Fibroblast of upper back skin (primary cell): ENCODE measurements at places on chromosomes 5 and 9.

DNA sequence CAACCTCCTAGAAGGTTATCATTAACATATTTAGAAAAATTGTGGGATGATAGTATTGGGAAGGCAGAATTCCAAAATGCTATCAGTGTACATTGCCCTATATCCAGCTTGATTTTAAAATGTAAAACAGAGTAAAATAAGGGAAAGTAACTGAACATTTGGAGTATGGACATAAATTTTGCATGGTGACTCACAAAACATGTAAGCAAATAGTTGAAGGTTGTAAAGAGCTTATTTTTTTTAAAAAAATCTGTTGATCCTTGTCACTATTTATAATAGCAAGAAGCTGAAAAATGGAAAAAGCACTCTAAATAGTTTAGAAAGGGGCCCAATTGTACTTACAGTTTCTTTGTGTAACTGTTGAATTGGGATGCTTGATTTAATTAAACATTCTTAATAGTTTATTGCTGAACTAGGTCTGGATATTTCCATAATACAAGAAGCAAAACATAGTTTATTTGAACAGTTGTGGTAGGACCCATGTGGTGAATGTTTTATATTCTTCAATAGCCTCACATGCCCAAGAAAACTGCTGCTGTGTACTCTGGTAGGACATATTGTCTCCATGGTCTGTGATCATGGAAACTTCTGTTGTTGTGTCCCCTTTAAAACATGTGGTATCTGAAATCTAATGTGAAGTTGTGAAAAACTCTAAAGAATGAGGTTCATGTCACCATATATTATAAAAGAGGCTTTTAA lies 82.4 kb downstream of the NNT start:
- no peak for DNase-seq

GRCh38 chr5:146751054-146751453 lies 127.5 kb downstream of the PPP2R2B start:
- DNase-seq: peak; percentile 13

DNA sequence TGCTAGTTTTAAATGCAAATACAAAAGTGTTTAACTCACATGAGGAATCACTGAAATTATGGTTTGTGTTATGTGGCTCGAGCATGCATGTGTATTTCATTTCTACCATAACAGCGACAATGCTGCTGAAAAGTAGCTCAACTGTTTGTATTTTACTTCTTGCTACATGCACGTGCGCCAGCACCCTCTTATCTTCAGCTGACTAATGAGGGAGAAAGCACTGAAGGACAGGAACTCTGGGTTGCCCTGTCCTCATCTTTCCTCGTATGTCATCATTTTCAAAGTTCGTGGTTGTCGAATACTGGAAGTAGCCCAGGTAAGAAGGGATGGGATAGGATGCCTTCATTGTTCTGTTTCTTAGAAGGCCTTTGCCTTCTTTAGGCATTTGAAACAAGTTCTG lies 120.3 kb downstream of the SYK start:
- no peak for DNase-seq

- DNase-seq: no peak
These were observed 33.9 kb upstream of the KCNN2 start for GRCh38 chr5:114327987-114328386.

- DNase-seq: no peak
These were observed 47.1 kb downstream of the C9orf57 start for GRCh38 chr9:72013292-72013760.

- peak; percentile 56 for DNase-seq
These were observed 69.8 kb downstream of the GALNT10 start for GRCh38 chr5:154260224-154260927.

DNA sequence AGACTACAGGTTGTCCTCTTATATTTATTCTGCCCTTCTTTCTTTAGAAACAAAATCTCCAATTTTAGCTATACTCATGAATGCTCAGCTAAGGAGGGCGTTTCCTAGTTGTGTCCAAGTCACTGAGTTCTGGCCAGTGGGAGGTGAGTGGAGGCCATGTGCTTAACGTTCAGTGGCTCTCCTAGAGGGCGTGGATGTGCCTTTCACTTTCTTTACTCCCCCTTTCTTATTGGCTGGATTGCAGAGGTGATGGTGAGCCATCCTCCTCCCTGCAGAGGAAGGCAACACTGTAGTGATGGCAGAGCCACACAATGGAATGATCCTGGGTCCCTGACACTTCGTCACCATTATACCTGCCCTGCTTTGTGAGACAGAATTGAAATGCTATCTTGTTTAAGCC lies 54.6 kb downstream of the ALG2 start:
- no peak for DNase-seq

- no peak for DNase-seq
These were observed 103.1 kb downstream of the EPB41L4A start for GRCh38 chr5:112316006-112316405.

GRCh38 chr9:117535434-117535833 lies 120.6 kb upstream of the ASTN2 start:
- DNase-seq: no peak

GRCh38 chr9:123933440-123934212 lies 3.7 kb upstream of the DENND1A start:
- peak; percentile 25 for DNase-seq

DNA sequence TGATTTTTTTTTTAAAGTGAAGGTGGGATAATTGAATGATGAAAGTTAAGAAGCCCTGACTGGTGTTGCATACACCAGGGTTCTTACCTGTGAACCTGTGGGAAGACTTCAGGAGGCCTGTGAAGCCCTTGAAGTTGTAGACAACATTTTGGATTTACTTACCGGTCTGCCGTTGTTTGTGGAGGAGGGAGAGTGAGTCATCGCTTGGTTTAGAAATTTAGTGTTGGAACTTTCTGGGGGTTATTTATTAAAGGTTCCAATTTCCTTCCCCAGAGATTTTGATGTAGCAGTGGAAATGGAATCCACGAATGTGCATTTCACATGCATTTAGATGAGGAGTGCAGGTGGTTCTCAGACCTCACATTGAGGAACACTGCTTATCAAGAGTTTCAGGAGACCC lies 49.6 kb downstream of the ARHGAP26 start:
- no peak for DNase-seq

DNA sequence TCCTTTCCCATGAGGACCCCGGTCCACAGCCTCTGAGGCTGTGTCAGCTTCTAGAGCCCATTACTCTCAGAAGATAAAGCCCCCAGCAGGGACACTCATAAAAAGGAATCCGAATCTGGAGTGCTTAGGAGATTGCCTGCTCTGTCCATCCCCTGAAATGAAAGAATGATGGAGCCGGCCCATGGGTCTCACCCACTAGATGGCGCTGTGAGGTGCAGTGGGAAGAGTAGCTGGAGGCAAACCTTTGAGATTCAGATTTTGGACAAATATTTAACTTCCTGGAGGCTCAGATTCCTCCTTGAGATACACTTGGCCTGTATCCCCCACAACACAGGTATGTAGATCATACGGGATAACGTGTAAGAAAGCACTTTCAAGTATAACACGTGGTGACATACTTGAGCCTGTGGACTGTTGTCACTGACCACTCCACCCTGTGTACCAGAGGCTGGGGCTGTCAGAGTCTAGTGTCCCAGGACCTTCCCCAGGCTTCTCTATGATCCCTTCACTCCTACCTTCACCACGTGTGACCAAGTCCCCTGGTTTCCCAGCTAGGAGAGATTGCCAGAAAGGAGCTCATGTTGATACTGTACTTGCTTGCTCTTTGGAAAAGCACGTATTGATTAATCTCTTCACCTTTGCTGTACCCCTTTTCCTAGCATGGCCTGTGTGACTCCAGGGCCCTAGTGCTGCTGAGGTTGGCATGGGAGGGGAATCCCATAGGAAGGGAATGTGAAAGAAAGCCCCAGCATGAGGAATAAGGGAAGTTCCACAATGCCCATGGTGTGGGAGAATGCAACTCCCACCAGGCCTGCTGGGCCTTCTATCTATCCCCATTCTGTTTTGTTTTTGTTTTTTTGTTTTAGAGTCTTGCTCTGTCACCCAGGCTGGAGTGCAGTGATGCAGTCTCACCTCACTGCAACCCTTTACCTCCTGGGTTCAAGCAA lies 32.1 kb downstream of the TRMO start:
- no peak for DNase-seq

- no peak for DNase-seq
These were observed 11.2 kb upstream of the TBC1D9B start for GRCh38 chr5:179918742-179919486.
